ENCODE measurements at places on chromosomes 13 and 19. TPM values are rescaled to one million over a fixed set of nuclear protein-coding genes. Genes with fewer than 3 reads are reported as not detected.

Gene PPP1R13L
- 10.9 TPM for total RNA-seq

GRCh38 chr13:49304763-49305700 lies 57.3 kb downstream of the CDADC1 start:
- DNase-seq: no peak

Gene IL17D
- total RNA-seq: 0.41 TPM

Gene KCNC3
- 24.1 TPM for total RNA-seq

Gene EDDM13
- total RNA-seq: 1.2 TPM

Gene COL5A3
- 0.12 TPM for total RNA-seq

DNA sequence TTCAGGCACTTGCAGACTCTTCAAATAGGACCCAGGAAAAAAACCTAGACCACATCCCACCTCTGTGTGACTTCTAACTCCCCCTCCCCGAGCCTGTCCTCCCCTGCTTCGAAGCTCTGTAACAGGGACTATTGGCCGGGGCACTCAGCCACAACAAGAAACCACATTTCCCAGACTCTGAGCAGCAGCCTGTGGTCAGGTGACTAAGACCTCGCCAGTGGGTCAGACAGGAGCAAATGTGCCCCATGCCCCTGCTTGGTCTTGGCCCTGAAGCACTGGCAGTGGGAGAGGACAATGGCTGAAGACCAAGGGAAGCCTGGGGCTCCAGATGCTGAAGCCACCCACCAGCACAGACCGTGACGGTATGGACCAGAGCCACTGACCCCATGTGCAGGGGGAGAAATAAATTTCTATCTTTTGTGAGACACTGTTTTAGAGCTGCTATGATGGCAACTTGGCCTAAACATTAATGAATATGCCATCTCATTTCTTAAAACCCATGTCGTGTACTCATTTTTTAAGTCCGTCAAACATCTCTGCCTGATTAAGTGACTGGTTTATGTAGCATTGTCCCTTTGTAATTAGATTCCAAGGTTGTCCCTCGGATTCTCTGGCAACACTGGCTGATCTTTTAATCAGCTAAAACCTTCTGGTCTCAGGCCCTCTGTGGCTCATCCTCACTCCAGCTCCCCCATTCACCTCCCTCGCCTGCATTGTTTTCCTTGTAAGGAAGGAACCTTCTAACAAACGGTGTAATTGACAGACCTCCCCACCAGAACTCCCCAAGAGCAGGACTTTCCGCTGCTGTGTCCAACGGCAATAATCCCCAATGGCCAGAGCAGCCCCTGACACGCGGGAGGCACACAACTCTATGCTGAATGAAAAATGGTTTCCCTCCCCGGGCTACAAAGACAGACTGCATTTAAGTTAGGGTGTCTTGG lies 98.4 kb downstream of the STK24 start:
- no peak for DNase-seq

GRCh38 chr19:42596391-42597072 lies 1.8 kb upstream of the CEACAM8 start:
- peak; percentile 60 for DNase-seq

- DNase-seq: no peak
Observed at GRCh38 chr19:29806098-29806866, 5.5 kb upstream of the CCNE1 start.

Gene TGFB1
- total RNA-seq: 73.4 TPM

Gene ZNF577
- total RNA-seq: 7.9 TPM

DNA sequence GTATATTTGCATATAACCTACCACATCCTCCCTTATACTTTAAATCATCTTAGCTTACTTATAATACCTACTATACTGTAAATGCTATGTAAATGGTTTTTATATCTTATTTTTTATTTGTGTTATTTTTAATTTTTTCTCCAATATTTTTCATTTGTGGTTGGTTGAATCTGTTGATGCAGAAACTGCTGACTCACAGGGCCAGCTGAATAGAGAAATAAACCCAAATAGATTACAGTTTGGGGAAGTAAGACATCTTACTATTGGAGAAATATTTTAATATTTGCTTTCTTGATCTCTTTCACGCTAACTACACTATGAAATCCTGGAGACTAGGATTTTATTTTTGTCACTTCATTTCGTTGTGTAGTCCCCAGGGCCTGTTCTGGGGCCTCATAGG lies 7.1 kb downstream of the SMAD9 start:
- DNase-seq: no peak

Gene DENND1C
- total RNA-seq: 84.4 TPM

DNA sequence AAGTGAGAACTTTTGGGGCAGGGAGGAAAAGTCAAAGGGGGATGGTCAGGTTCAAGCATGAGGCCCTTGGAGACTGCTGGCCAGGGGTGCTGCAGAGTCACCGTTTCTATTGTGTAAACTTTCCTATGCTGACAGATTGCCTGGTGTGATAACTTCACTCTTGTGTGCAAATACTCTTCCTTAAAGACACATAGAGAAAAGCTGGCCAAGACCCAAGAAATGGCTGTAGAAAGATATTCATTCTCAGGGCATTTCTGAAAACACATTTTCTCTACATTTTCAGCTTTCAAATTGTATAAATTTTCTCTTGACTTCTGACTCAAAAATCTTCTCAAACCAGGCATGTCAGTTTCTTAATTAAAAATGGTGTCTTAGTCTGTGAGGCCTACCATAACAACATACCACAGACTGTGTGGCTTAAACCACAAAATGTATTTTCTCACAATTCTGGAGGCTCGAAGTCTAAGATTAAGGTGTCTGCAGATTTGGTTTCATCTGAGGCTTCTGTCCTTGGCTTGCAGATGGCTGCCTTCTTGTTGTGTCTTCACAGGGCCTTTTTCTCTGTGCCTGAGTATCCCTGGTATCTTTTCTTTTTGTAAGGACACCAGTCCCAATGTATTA lies 304.5 kb downstream of the KCNRG start:
- DNase-seq: no peak

Data from activated naive CD4-positive, alpha-beta T cell treated with anti-CD3 and anti-CD28 coated beads, Interleukin-2, amount 50 U/mL, for 72 hours (primary cell).